HL-60 (cell line): ENCODE measurements at places on chromosomes 4 and X.
A peak's percentile ranks its signal among the peaks of the same experiment; 100 is the strongest.

DNA sequence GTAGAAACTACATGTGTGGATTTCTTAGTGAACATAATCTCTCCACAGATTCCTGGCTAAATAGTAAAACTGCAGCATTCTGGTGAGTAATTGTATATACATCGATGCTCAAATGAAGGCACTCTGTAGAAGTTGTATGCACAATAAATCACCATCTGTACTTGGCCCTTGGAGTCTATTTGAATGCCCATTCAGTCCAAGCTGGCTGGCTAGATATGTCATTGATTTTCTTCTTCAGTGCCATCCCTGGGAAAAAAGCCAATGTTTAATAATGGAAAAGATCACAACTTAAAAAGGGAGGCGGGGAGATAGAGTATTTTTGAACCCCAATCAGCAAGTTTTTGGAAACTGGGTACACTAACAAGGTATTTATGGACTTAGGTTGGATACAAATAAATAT, 381.0 kb upstream of the TEX13C start:
- DNase-seq: no peak

DNA sequence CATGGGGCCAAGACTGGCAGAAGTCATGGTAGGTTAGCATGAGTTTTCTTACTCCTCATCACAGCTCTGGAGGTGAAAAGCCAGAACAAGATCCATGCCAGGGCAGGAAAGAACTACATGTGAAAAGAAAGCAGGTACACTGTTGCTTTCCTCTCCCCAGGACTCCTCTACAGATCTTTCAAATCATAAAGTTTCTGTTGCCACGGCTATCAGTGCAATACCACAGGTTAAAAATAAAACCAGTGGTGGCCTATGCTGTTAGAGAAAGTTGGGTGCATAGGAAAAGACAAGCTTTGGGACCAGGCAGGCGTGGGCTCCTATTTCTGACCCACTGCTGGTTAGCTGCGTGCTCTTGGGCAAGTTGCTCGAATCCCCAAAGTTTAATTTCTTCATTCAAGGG, 81.4 kb downstream of the SH3RF1 start:
- no peak for DNase-seq

DNA sequence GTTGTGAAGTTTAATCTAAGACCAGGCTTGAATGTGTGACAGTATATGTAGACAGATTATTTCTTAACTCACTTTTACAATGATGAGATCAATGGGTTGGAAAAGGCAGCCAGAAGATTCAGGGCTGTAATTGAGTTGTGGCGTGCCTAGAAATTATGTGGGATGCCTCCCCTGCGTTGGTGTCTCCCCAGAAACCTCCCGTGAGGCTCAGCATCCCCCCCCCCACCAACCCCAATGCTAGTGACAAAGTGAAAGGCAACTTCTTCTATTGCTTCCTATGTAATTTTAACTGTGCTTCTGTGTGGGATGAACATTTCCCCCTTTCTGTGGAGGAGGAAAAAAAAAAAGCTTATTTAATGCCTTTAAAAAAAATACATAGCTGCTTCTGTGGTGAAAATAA, 297.9 kb downstream of the ARHGAP10 start:
- DNase-seq: no peak

- DNase-seq: no peak
These were observed 46.1 kb upstream of the CTSO start for GRCh38 chr4:155999725-156000124.

DNA sequence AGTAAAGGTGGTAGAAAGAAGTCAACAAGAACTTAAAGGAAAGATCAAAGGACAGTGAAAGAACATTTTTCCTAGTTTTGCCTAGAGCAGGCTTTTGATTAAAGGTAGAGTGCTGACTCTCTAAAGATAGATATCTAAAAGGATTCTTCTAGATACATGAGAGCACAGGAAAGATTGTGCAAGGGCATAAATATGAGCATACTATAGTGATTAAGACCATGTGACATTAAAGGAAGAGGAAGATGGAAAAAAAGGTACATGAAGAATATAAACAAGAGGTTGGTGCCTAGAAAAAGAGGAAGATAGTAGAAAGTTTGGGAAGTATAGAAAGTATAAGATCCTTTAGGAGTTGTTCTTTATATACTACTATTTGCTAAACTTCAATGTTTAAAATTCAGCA, 26.1 kb upstream of the TET2 start:
- DNase-seq: peak; percentile 16

DNA sequence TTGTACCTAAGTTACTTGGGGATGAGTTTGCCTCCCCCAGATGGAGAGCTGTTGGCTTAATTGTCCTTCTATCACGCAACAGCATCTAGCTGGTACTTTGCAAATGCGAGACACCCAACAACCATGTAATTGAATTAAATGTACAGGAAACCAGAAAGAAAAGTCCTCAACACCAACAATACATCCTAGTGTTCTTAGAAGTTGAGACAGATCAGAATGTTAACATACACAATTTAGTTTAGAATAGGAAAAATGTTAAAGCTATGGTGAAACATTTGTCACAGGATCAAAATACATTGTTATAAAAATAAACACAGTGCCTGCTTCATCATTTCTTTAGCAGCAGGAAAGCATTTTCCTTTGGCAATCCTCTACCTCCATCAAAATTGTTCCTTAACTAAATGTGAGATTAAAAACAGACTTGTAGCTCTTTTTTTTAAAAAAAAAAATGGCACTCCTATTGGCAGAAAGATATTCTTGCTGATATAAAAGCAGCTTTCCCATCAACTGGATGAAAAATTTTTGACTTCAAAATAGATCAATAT, 163.1 kb upstream of the MID1 start:
- DNase-seq: no peak

DNA sequence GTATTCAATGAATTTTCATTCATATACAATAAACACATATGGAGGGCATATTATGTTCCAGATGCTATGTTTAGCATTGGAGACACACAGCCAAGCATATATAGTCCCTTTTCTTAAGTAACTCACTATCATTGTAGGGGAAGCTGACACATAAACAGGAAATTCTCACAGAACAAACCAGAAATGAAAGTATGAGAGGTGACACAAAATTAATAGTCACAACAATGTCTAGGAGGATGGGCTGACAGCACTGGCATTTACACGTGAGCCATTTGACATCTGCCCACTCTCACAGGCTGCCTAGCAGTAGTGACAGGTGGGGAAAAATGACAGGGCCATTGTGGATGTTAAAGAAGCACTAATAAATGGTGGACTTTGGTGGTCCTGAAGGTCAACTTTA, 2.6 kb upstream of the CNOT6L start:
- no peak for DNase-seq

DNA sequence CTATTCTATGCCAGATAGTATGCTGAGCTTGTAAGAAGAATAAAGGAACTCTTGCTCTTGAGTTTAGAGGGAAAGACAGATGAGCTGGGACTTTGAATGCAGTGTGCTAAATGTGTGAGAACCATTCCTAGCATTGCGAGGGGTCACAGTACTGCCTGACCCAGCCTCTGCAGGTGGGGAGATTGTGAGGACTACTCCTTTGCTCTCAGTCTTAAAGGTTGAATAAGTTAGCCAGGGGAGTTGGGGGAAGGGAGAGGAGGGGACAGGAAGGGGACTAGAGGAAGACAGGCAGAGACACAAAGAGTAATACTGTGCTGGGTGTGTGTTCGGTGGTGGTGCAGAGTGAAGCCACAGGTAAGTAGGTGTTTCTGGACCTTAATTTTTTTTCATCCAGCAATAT, 41.7 kb downstream of the DCUN1D4 start:
- no peak for DNase-seq

GRCh38 chrX:81662381-81662780, 460.5 kb downstream of the SH3BGRL start:
- DNase-seq: no peak

DNA sequence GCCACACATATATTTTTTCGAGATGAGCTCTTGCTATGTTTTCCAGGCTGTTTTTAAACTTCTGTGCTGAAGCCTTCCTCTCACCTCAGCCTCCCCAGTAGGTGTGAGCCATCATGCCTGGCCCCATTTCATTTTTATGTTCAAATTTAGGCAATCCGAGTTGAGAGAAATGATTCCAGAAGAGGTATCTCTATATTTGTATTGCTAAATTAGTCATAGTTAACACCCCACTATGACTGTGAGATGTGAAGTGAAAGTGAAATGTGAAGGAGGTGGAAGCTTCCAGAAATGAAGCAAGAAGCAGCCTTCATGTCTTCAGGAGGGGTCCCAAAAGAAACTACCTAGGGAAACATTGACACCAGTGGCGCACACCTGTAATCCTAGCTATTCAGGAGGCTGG, 17.7 kb downstream of the APELA start:
- no peak for DNase-seq

DNA sequence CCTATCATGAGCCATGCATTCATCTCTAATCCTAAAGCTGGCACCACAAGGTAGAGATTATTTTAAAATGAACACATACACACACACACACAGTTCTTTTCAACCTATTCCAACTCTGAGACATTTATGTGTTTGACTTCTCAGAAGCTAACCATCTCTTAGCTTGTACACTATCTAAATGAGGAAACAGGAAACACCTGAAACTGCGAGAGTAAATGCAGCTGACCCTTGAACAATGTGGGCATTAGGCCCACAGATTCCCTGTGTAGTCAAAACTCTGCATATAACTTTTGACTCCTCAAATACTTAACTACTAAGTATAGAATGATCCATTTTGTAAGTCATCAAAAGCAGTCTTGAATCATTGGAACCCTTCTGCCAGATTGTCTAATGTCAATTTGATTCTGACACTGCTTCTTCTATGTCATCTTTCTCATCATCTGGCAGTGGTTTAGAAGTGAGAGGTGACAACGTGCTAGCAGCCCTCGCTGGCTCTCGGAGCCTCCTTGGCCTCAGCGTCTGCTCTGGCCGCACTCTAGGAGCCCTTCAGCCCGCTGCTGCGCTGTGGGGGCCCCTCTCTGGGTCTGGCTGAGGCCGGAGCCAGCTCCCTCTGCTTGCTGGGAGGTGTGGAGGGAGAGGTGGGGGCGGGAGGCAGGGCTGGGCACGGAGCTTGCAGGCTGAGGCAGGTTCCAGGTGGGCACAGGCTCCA, 21.4 kb upstream of the IL15 start:
- no peak for DNase-seq

- DNase-seq: no peak
These were observed 198.5 kb upstream of the FAM241A start for GRCh38 chr4:111946800-111947199.

GRCh38 chrX:110846071-110846470, 50.5 kb upstream of the CHRDL1 start:
- DNase-seq: no peak

- DNase-seq: no peak
These were observed 43.7 kb upstream of the PUDP start for GRCh38 chrX:7191681-7192110.

GRCh38 chr4:140198942-140199341, 45.0 kb upstream of the MAML3 start:
- no peak for DNase-seq

DNA sequence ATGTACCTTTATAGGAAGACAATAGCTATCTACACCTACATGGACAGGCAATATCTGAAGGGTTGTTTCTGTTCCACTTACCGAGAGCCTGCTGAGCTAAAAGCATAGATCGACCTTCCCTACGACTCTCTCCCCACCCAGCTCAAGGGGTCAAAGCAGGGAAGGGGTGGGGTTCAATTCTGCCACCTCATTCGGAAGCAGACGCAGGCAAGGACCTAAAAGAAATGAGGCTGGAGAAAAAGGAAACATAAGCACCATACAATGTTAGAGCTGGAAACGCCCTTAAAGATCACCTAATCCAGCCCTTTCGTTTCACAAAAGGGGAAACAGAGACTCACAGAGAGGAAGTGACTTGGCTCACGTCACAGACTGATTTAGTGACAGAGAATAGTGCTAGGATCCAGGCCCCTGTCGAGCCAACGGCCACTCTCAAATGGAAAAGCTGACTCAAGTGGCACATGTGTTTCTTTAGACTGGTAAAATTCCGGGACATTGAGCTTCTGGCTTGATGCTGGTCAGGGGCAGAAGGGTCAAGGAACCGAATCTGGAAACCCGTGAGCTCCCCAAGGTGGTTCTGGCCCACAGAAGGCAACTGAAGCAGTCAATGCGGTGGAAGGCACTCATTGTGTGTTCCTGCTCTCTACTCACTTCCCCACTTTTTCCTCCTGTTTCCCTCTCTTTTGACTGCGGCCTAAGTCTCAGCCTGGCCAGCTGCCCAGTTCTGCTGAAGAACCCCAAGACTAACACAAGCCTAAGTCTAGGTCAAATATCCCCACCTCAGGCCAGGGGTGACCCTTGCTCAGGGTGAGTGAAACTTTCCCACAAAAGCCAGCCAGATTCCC, 7.5 kb downstream of the SEPTIN6 start:
- peak; percentile 33 for DNase-seq

DNA sequence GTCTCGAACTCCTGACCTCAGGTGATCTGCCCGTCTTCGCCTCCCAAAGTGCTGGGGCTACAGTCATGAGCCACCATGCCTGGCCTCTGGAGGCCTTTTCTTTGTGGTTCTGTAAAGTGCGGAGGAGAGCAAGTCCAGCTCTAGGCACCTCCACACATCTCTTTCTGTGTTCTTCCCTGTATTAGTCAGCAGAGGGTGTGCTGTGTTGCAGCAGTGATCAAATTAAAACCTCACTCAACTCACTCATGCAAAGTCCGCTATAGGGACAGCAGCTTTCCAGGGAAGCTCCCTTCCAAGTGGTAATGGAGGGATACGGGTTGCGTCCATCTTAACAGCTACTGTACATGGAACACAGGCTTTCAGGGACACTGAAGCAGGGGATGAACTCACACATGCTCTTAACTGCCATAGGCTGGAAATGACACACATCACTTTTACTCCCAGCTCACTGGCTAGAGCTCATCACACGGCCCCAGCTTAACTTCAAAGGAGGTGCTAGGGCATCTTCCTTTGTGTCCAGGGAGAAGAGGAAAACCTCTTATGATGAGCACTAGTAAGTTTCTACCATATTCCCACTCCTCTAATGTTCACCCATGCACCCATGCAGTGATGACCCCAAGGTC, 36.0 kb upstream of the CCNG2 start:
- DNase-seq: no peak

DNA sequence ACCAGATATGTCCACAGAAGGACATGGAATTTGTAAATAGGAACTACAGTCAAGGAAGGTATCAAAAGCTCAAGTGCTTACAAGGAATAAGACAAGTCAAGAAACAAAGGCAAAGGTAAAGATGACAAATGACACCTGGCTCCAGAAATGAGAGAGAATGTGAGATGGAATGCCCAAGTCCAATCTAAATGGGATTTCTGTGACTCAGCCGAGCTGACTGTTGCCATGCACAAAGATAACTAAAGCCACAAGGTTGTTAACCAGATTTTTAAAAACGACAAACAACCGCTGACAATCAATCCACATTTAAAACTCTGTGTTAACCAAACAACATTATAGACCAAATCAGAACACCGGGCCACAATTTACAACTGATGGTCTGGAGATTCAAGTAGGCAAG, 1.1 kb downstream of the NFXL1 start:
- no peak for DNase-seq
